ENCODE measurements at places on chromosomes 5 and 9. TPM values are rescaled to one million over a fixed set of nuclear protein-coding genes. Genes with fewer than 3 reads are reported as not detected.

The LMAN2 gene
- 457 TPM for total RNA-seq

The ANKRD34B gene
- not detected for total RNA-seq

The BARHL1 gene
- total RNA-seq = not detected

The OR1J2 gene
- total RNA-seq = not detected

The CCL21 gene
- total RNA-seq = 1.4 TPM

The KCNV2 gene
- total RNA-seq = not detected
